ENCODE measurements at places on chromosomes 6 and 20. TPM values are rescaled to one million over a fixed set of nuclear protein-coding genes. Genes with fewer than 3 reads are reported as not detected.

The TTPAL gene
- 20.5 TPM for total RNA-seq

GRCh38 chr6:119348748-119349360 lies 707 bp downstream of the MAN1A1 start:
- peak overlapping the region; percentile 12 for H3K27ac ChIP-seq
- H3K4me1 ChIP-seq: peaks cover 59% of the 10 kb centered on the region
- no peaks in the 10 kb centered on the region for H3K27me3 ChIP-seq

- no peak overlapping the region for H3K27ac ChIP-seq
- DNase-seq: no peak
- no peak overlapping the region for H3K4me3 ChIP-seq
- no peaks in the 10 kb centered on the region for H3K4me1 ChIP-seq
Measured at GRCh38 chr6:169022079-169022478, 231.6 kb downstream of the THBS2 start.

GRCh38 chr6:39992861-39993622 lies 58.8 kb upstream of the MOCS1 start:
- H3K27ac ChIP-seq: no peak overlapping the region
- no peaks in the 10 kb centered on the region for H3K4me1 ChIP-seq
- DNase-seq: no peak
- H3K27me3 ChIP-seq: no peaks in the 10 kb centered on the region
- no peak overlapping the region for H3K4me3 ChIP-seq

GRCh38 chr6:170305805-170306323 lies 694 bp upstream of the FAM120B start:
- H3K4me3 ChIP-seq: peak overlapping the region; percentile 88
- DNase-seq: no peak
- H3K4me1 ChIP-seq: peaks cover 32% of the 10 kb centered on the region

DNA sequence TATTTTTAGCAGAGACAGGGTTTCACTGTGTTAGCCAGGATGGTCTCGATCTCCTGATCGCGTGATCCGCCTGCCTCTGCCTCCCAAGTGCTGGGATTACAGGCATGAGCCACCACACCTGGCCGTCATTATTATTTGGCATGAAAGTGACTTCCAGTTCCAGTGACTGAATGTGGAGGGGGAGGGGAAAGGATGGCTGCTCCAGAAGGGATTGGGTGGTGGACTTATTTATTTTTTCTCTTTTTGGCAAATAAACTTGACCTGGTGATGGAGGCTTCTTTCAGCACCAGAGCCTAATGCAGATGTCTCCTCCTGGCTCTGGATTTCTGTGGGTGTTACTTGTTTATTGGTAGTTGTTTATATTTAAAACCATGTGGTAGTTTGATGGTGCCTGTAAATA lies 16.9 kb upstream of the SLC22A23 start:
- no peak for DNase-seq
- no peaks in the 10 kb centered on the region for H3K27me3 ChIP-seq
- H3K27ac ChIP-seq: no peak overlapping the region
- no peak overlapping the region for H3K4me3 ChIP-seq
- H3K36me3 ChIP-seq: no peaks in the 10 kb centered on the region
- H3K4me1 ChIP-seq: peaks cover 26% of the 10 kb centered on the region

All from mesothelial cell of epicardium (in vitro differentiated cells).